ENCODE measurements at places on chromosomes 13 and 19. TPM values are rescaled to one million over a fixed set of nuclear protein-coding genes. Genes with fewer than 3 reads are reported as not detected.

- peak; percentile 69 for DNase-seq
Measured at GRCh38 chr19:41939861-41940730, 11.8 kb upstream of the ERFL start.

DNA sequence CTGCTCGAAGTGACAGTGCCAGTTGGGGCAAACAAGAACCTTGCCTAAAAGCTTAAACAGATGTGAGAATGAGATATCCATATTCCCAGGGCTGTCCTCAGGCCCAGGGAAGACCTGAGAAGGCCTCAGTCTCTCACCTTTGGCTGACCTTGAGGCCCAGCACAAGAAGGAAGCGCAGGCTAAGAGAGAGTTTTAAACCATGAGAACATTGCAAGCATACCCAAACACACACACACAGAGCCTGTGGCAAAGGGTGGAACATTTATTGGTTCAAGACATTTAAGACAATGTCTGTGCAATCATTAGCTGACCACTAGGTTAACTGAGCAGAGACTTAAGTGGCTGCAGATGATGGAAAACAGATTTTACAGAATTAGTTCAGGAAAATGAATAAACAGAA is 248.2 kb downstream of the NBEA start:
- DNase-seq: no peak

- DNase-seq: no peak
Measured at GRCh38 chr13:71770710-71771109, 96.3 kb downstream of the DACH1 start.

FCAR gene
- not detected for total RNA-seq

DNA sequence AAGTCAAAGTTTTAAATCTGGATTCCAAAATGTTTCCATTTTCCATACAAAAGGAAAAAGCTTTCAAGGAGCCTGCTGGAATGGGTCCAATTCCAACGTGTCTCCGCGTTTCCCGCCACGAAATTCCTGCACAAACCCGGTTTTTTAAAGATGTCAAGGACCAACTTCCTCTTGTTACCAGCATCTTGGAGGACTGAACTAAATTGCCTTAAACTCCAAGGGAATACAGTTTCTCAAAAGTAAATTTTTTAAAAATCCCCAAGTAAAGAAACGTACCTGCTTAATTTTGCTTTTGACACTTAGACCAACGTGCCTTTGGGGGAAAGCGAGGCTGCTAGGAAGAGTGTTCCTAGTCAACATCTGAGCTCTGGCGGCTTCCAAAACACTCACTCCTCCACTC is 12.3 kb upstream of the SOX1 start:
- DNase-seq: no peak

DNA sequence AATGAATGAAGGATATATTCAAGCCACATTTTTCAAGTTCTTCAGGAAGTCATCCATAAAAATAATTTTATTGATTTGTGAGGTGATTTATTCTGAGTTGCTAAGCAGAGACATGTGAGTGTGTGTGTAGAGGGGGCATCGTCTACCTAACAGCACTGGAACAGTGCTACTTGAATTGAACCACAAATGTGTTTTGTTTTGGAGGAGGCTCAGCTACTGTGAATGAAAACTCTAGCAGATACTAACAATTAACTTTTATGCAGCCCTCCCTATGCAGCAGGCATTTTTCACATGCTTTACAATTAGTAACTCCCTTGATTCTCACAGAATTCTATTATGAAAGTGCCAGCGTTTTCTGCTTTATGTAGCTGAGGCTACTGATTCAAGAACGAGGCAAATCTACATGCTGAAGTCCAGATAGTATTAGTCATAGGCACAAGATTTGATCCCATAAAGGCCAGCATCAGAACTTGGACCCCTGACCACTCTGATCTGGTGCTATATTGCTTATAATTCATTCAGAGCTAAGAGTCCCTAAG is 103.7 kb downstream of the MYO16 start:
- DNase-seq: no peak

ATP4B gene
- not detected for total RNA-seq

- no peak for DNase-seq
Measured at GRCh38 chr19:2210206-2210605, 25.9 kb downstream of the PLEKHJ1 start.

SULT2B1 gene
- total RNA-seq: not detected

DNA sequence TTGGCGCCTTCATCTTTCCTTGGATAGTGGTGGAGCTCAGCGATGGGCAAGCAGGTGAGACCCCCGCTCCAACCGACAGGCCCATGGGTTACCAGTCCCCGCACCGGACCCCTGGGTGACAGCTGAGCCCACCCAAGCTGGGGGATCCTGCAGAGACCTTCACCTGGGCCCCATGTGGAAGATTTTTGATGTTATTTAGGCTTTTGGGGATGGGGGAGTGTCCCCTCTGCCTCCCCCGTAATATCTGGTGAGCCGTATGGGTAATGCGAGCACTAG is 4.9 kb upstream of the LILRA5 start:
- no peak for DNase-seq

GRCh38 chr13:110944121-110944967 is 29.5 kb upstream of the ANKRD10 start:
- peak; percentile 43 for DNase-seq

DNA sequence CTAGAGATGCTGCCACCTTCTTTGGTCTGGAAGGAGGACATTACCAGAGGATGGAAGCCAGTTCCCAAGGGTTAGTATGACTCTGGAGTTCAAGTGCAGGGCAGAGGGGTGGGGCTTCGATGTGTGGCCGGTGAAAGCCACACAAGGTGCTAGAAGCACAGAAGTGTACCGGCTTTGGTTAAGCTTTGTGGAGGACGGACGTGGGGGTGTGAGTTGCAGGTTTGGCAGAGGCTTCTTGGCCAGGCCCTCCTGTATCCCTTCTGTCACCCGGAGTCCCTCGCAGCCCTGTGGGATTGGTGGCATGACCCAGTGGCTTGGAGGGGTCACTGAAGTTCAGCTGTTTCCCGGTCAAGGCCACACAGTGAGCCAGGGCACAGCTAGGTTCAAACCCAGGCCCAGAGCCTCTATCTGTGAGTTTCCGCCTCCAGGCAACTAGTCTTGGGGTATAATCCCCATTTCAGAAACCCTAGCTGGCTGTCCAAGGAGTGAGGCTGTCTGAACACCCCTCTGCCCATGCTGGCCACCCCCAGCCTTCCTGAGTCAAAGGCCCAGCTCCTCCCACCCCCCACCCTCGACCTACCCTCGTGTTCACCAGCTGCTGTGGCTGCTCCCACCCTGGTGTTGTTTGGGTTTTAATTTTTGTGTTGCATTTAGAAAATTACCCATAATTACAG is 4.6 kb upstream of the SSBP4 start:
- peak; percentile 61 for DNase-seq

GRCh38 chr19:38209671-38210457 is 14.2 kb downstream of the DPF1 start:
- DNase-seq: no peak

ZNF816 gene
- 10.2 TPM for total RNA-seq

DNA sequence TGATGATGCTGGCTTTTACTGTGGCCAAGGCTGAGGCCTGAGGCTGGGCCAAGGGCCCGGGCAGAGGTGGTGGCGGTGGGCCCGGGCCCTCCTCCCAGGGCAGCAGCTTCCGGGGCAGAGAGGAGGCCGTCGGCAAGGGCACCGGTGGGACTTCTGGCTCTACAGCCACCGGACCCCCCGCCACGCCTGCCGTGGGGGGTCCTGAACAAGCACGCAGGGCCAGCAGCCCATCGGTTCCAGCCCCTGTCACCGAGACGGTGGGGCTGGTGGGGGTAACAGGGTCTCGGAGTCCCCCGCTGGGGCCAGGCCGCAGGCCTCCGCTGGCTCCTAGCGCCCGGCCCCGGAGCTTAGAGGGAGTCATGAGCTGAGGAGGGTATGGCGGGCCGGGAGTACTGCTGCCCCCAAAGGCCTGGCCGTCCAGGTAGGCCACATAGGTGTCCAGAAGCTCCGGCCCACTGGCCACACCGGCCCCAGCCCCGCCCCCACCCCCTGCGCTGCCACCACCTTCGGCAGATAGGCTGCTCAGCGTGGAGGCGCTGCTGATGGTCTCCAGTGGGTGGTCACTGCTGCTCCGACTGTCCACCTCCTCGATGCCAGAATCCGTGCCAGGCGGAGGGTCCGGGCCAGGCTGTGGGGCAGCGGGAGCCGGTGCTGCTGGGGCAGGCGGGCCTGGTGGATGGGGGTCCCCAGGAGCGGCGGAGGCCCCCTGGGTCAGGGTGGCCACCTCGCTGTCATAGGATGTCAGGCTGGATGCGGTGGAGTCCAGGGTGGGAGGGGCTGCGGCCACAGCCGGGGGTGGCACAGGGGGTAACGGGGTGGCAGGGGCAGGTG is 17.3 kb downstream of the C19orf81 start:
- DNase-seq: no peak

BRME1 gene
- 5.2 TPM for total RNA-seq

DNA sequence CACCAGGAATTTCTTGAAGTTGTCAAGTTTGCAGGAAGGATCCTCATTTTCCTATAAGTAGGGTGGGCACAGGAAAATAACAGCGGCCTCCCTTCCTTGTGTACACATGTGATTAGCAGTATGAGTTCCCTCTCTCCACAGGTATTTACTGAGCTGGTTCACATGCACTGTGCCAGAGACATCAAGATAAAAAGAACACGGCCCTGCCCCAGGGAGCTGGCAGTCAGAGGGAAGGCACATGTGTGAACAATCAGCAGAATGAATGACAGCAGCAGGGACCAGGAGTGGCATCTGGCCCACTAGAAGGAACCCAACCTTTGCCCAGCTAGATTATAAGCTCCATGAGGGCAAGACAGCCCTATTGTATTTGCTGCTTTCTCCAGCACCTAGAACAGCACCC is 13.9 kb downstream of the DOCK9 start:
- no peak for DNase-seq

- DNase-seq: peak; percentile 76
Measured at GRCh38 chr13:111429064-111429558, 108.7 kb downstream of the TEX29 start.

All from activated CD8-positive, alpha-beta T cell treated with anti-CD3 and anti-CD28 coated beads for 36 hours (primary cell).